Fibroblast of skin of scalp (primary cell): ENCODE measurements at places on chromosomes 7 and 10.
A peak's percentile ranks its signal among the peaks of the same experiment; 100 is the strongest.

- no peak for DNase-seq
Measured at GRCh38 chr7:2691011-2691707, 3.2 kb downstream of the AMZ1 start.

DNA sequence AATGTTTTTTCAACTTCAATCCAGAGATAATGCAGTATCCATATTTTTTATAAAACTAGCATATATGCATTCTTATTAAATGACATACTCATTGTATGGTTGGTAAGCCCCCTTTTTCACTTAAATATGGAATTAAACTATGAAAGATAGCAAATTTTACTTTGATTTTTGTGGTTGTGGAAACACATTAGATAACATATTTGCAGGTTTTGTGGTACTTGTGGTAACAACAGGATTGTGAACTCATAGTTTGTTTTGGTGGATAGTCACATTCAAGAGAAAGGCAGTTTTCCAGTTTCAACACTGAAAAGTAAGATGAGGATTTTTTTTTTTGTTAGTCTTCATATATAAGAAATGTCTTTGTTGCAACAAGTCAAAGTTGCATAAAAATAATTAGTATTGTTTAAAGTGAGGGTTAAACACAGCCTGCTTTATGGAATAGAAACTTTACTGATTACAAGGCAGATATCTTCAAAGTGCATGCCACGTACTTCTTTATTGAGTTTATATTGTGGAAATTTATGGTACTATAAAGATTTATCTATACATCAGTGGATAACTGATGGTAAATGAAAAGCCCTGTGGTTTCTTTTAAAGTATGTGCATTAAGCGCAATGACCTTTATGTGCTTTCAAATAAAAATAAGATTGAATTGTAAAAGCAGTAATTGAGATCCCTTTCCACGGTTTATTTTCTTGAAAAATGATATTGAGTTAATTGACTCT is 39.7 kb upstream of the SEMA3D start:
- DNase-seq = peak; percentile 82

GRCh38 chr7:25597946-25598345 is 369.7 kb upstream of the NPVF start:
- no peak for DNase-seq

GRCh38 chr10:60175441-60175971 is 214.2 kb downstream of the ANK3 start:
- no peak for DNase-seq

DNA sequence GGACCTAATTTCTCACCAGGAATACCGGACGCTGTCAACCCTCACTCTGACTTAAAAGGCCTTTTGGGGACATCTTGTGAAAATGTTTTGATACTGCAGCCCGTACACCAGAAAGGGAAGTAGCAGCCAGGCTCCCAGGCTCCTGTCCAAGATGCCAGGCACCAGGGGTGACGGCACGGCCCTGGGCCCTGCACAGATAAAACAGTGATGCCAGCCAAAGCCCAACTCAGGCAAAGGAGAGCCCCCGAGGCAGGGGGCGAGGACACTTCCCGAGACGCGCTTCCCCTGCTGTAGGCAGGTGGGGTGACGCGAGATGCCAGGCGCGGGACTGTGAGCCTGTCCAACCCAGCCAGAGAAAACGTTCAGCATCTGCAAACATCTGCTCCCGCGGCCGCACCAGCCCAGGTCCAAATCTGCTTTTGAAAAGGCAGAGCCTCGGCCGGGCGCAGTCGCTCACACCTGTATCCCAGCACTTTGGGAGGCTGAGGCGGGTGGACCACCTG is 15.7 kb downstream of the ZFAND2A start:
- peak; percentile 25 for DNase-seq

- no peak for DNase-seq
Measured at GRCh38 chr7:116322541-116322940, 112.2 kb downstream of the TES start.
